ENCODE measurements at places on chromosomes 7 and 10. TPM values are rescaled to one million over a fixed set of nuclear protein-coding genes. Genes with fewer than 3 reads are reported as not detected.

GRCh38 chr7:107023522-107024151 is 20.9 kb upstream of the PRKAR2B start:
- DNase-seq: no peak

DNA sequence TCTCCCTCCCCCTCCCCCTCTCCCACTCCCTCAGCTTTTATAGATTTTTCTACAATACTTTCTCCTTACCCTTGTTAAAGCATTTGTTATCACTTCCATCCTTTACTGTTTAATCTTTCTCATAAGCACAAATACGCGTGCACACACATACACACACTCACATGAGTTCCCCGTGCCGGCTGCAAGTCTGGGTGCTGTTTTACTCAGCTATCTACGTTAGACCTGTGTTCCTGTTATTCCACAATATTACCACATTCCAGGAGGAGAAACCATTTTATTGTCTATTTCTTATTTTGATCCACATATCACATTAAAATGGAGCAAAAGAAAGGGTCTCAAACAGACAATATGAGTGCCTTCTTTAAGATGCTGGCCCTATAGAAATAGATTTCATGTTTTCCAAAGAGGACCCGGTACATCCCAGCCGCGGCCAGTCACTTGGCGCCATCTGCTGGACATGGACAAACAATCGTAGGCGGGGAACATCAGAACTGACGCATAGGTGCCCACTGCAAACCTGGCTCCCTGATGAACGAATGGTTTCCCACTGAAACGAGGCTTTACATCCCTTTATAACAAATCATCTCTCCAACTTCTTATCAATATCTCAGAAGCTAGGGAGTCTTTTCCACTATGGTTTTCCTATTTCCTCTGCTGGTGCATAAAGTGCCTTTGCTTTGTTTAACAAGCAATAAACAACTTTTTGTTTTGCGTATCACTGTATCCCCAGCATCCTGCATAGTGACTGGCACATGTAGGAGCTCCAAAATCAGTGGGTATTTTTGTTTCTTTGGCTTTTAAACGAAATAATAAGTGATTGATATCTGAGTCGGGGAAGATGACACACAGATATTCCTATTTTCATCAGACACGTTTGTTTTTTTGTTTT is 25.2 kb upstream of the OPTN start:
- peak; percentile 74 for DNase-seq

GRCh38 chr10:132438091-132439024 is 41.4 kb downstream of the PWWP2B start:
- no peak for DNase-seq

DNA sequence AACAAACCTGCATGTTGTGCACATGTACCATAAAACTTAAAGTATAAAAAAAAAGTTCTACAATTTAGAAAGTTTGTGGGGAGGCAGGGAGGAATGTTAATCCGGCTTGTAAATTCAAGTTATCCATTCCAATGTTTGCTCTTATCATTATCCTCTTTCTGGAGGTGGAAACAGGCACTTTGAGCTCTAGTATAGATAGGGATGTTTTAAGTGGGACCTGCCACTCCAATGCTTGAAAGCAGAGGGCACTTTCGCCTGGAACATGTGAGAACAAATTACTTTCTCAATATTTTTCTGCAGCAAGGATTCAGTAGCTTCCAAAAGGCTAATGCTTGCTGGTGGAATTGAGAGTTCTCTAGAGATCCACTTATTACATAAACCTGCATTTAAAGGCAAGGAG is 45.6 kb downstream of the FEZF1 start:
- no peak for DNase-seq

The SLC13A1 gene
- total RNA-seq: not detected

The STRIP2 gene
- total RNA-seq: 5.8 TPM

The ERV3-1 gene
- 10.9 TPM for total RNA-seq

- no peak for DNase-seq
Measured at GRCh38 chr10:130054021-130054420, 56.6 kb downstream of the C10orf143 start.

DNA sequence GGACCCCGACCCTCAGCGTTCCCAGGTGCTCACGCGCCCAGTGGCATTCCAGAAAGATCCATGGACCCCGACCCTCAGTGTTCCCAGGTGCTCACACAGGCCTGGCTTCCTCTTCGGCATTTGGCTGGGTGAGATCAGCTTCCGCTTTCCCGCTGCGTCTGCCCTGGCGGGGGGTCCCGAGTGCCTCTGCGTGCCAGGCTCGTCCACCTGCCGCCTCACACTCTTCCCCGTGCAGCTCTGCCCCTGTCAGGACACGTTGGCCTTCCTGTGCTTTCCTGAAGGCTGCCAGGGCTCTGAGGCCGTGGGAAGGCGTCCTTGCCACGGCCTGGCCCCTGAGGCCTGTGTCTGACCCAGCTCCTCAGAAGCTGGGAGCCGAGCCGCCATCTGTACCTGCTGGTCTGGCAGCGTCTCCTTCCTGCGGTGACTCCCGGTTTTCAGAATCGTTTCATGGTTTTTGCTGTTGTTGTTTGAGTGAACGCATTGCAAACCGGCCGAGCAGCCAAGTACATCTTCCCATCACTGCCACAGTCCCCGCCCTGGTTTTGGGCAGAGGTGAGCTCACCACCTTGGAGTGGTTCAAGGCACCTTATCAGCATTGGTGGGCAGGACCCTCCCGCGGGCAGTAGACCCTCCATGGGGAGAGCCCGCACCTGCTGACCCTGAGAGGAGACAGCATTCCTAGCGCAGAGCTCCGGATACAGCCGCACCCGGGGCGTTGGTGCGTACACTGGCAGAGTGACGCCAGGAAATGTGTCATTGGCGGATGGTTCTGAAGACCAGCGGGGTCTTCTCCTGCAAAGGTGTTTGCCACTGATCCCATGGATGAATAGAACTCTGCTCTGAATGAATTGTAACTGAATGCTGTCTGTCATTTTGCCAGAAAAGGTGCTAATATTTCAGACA is 17.4 kb downstream of the NKX6-2 start:
- DNase-seq: no peak

The ACBD7 gene
- 9.7 TPM for total RNA-seq

The HABP2 gene
- total RNA-seq: 24.3 TPM

DNA sequence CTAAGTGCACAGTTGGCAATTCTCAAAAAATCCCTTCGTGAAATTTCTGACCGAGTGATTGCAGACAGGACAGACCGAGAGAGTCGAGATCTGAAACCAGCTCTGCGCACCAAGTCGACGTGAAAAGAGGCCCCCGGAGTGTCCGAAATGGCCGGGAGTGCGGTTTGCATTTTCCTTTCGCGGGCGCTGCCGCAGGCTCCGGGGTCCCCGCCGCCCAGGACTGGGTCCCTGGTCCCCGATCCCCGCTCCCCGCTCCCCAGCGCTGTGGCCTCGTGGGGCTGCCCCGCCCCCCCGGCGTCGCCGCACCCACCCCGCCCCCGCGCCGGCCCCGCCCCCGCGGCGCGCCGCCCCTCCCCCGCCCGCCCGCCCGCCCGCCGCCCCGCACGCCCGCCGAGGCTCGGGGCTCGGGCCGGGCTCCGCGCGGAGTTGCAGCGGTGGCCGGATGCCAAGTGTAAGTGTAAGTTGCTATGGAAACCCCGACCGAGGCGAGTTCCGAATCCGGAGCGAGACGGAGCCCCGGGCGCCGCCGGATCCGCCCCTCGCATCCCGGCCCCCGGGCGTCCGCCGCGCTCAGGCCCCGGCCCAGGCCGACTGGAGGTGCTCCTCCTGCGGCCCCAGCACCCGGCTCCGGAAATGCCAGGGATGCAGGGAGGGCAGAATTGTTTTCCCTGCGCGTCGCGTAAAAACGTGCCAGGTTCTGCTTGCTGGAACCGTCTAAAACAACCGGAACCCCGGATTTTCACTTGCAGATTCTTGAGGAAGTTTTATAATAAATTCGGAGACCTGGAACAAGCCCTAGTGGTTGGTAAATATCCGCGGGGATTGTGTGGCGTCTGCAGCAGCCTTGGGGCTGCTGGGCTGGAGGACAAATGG is 4.6 kb downstream of the BMI1 start:
- peak; percentile 79 for DNase-seq

The PPIA gene
- total RNA-seq: 2,207 TPM

- DNase-seq: no peak
Measured at GRCh38 chr7:157366722-157367121, 29.9 kb downstream of the DNAJB6 start.

DNA sequence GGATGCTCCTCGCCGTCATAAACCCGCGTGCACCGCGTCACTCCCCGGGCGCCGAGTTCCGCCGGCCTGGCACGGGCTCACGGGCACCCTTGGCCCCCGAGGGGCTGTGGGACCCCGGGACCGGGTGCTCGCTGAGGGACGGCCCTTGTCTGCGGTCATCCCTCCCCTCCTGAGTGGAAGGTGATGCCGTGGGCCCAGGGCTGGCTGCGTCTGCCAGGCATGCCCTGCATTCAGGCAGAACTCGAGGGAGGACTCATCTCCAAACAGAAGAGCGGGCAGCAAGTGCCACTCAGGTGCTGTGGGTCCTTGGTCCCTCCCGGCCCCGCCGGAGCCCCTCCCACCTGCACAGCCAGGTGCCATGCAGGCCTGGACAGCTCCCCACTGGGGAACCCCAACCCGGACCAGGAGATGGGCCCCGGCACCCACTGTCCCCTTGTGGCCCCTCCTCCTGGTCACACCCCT is 61.3 kb downstream of the UNCX start:
- DNase-seq: no peak

The FIS1 gene
- 97.9 TPM for total RNA-seq

The NUDT13 gene
- 7.1 TPM for total RNA-seq

The LRIT1 gene
- total RNA-seq: not detected

DNA sequence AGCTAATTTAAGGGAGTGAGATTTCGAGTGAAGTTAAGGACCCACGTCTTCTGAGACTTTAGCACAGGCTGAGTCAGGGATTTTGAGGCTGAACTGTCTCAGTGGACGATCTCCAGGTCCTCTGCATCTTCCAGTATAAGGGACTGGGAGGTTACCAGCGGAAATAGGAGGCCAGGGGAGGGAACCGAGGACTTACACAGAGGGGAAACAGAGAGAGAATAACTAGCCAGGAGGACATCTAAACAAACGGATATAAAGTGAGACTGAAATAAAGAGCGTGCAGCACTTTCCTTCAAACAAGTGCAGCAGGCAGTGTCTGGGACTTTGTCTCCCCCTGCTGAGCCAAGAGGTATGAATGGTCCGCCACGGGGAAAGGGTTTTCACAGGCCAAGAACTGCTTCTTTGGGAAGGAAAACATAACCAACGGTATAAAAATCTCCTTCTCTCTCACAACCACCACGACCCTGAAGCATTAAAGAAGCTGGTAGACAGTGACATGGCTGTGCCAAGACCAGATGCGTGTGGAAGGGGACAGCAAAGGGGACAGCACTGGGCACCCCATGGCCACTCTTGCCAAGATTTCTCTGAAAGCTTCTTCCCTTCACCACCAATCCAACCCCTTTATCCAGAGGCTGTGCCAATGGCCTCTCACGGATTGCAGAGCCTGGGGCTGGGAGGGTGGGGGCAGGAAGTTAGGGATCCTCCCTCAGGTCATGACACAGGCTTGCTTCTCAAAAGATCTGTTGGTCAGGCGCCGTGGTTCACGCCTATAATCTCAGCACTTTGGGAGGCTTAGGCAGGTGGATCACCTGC is 72.0 kb downstream of the SLC37A3 start:
- peak; percentile 56 for DNase-seq

The CCDC7 gene
- total RNA-seq: 0.72 TPM

DNA sequence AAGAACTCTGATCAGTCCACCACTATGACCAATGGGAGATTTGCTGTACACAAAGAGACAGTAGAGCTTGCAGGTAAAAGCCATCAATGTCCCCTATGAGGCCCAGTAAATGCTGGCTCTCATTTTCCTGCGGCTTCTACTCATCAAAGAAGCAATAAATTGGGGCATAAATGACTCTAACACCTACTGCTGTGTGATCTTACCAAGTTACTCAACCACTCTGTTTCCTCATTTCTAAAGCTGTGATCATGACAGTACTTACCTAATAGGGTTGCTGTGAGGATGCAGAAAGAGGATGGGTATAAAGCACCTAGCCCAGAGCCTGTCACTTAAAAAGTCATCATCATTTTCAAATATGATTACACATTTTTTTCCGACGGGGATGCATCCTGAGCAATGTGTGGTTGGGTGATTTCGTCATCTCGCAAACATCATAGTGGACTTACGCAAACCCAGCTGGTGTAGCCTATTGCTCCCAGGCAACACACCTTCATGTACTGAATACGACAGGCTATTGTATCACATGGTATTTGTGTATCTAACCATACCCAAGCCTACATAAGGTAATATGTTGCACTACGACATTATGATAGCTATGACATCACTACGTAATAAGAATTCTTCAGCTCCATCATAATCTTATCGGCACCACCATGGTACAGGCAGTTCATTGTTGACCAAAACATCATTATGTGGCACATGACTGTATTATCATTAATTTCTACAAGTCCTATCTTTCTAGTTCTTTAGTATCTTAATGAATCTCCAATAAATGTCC is 7.1 kb upstream of the MGMT start:
- DNase-seq: peak; percentile 59

DNA sequence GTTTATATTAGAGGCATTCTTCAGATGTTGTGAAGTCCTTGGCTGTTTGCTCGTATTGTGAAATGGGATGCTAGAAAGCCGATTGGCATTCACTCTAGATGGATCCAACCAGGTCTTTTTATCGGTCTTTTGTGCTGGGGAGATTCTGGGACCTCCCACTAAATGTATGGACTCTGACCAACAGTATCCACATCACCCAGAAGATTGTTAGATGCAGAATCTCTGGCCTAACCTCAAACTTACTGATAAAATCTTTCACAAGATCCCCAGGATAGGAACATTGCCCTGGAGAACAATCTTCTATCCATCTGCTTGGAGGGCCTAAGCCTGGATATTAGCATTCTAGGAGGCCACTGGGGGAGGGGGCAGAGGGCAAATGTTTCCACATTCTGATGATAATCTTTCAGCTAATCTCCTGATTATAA is 160.9 kb downstream of the PLXDC2 start:
- no peak for DNase-seq

The RELN gene
- 4.3 TPM for total RNA-seq

DNA sequence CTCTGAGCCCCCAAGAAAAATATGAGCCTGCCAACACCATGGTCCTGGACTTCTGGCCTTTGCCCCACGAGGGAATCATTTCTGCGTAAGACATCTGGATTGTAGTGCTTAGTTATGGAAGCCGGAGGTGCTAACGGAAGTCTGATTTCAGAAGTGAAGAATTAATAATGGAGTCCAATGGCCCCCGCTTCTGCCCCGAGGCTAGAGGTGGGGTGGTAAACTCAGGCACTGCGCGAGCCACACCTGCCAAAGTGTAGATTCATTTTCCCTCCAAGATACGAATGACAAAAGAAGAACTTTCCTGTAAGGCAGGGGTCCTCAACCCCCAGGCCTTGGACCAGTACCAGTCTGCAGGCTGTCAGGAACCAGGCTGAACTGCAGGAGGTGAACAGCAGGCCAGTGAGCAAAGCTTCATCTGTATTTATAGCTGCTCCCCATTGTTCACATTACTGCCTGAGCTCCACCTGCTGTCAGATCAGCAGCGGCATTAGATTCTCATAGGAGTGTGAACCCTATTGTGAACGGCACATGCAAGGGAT is 22.3 kb downstream of the CNPY1 start:
- no peak for DNase-seq

GRCh38 chr10:110158051-110159005 is 49.1 kb upstream of the MXI1 start:
- DNase-seq: no peak

DNA sequence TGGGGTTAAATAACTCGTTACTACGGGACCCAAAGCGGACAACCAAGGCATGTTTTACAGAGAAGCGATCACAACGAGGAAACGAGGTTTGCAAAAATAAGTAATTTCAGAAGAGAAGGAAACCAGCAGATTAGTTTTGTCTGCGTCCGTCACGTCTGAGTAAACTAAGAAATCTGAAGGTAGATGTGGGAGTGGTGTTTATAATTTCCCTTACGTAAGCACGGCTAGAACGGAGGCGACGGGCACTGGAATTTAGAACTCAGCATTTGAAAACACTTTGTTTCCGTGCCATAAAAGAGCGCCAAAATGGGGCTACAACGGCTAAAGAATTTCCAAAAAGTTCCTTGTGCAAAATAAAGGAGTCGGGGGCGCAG is 718 bp upstream of the UMAD1 start:
- DNase-seq: no peak
